ENCODE measurements at places on chromosomes 2 and 18. TPM values are rescaled to one million over a fixed set of nuclear protein-coding genes. Genes with fewer than 3 reads are reported as not detected.

DNA sequence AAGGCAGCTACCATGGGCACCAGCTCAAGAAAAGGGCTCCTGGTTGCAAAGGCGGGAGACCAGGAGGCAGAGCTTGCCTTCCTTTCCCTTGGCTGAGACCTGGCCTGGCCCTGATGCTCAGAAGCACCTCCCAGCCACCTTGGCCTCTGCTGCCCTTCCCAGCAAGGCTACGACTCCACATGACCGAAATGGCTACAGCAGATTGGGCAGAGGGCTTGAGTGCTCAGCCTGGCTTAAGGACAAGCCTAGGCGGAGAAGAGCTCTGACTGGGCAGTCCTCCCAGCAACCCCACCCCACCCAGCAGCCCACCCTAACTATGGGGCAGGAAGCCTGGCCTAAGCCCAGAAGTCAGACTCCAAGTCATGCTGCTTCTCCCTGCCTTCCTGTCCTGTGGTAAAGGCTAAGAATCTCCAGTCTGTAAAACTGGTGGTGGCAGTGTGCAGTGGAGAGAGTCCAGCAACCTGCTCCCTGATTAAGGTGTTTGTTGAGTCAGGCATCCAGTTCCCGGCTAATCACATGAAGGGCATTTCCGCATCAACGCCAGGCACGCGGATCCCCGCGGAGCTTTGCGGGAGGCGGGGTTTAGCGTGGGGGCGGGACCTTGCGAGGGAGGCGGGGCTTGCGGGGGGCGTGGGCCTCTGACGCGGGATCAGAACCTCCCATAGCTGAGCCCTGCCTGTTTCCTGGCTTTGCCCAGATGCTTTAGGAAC, 256.0 kb downstream of the BCL11A start:
- no peak for DNase-seq
- H3K27me3 ChIP-seq, result no peaks in the 10 kb centered on the region
- no peaks in the 10 kb centered on the region for H3K36me3 ChIP-seq
- no peaks in the 10 kb centered on the region for H3K4me1 ChIP-seq

DNA sequence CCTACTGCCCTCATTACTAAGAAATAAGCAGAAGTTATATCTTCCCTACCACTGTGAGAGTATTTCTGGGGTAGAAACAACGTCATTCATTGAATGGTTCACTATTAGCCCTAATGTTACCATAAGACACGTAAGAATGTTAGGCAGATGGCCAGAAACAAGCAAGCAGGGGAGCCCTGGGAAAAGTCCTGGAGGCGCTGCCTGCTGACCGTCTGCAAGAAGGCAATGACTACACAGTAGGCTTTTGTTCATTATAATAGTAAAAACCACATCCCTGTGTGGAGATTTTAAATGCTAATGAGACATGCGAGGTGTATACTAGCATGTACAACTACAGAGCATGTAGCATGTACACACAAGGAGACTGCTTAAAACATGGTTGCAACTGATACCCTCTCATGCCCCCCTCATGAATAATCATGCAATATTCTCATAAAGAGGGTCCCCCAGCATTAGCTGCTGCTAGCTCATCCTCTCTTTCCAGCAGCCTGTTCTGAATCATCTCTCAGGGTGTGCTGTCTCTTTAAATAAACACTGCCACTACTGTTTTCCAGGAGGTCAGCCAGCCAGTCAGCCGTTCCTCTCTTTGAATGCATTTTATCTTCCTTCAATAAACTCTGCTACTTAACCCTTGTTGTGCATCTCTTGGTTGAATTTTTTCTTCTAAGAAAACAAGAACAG, 23.6 kb downstream of the SUCLG1 start:
- no peak for DNase-seq
- H3K27ac ChIP-seq, result no peak overlapping the region
- H3K27me3 ChIP-seq, result no peaks in the 10 kb centered on the region
- no peaks in the 10 kb centered on the region for H3K4me1 ChIP-seq

GRCh38 chr2:56749152-56749752, 565.5 kb downstream of the CCDC85A start:
- no peak overlapping the region for H3K4me3 ChIP-seq
- H3K36me3 ChIP-seq, result no peaks in the 10 kb centered on the region
- no peaks in the 10 kb centered on the region for H3K4me1 ChIP-seq
- H3K27ac ChIP-seq, result no peak overlapping the region
- H3K27me3 ChIP-seq, result no peaks in the 10 kb centered on the region

PRKRA gene
- total RNA-seq, result 46.3 TPM
